CD4-positive, alpha-beta T cell treated with Interleukin-6 at 100 ng/mL for 8 hours (primary cell): ENCODE measurements at places on chromosomes 7 and 10.

DNA sequence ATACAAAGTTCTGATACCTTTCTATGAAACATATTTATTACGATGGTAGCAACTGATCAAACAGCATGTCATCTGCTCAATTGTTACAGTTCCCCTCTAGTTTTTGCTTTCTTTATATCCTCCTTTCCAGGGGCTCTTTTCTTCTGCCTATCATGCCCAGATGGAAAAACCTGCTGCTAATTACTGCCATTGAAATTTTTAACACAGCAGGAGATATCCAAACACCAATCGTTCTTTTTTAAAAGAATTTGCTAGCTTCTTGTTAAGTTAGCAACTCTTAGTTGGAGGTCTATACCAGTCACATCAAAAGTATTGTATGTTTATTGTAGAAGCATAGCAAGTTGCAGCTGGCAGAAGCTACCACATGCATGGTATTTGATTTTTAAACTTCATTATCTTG is 768.5 kb downstream of the NXPH1 start:
- no peak for DNase-seq

GRCh38 chr10:70038923-70039322 is 13.7 kb upstream of the MACROH2A2 start:
- DNase-seq, result no peak

DNA sequence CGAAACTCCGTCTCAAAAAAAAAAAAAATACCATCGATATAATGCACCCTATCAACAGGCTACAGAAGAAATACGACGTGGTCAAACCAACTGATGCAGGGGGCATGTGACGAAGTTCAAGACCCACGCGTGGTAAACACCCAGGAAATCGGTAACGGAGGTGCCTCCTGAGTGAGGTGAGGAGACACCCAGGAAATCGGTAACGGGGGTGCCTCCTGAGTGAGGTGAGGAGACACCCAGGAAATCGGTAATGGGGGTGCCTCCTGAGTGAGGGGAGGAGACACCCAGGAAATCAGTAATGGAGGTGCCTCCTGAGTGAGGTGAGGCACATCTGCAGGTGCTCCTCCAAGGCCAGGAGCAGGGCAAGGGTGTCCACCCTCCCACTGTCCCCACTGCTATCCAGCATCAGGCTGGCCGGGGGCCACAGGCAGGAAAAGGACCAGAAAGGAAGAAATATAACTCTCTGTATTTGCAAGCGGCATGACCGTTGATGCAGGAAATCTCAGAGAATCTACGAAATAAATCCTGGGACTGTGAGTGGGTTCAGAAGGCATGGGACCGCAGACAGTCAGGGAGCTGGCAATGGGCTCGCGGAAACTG is 10.7 kb upstream of the GPR146 start:
- DNase-seq, result peak; percentile 67

DNA sequence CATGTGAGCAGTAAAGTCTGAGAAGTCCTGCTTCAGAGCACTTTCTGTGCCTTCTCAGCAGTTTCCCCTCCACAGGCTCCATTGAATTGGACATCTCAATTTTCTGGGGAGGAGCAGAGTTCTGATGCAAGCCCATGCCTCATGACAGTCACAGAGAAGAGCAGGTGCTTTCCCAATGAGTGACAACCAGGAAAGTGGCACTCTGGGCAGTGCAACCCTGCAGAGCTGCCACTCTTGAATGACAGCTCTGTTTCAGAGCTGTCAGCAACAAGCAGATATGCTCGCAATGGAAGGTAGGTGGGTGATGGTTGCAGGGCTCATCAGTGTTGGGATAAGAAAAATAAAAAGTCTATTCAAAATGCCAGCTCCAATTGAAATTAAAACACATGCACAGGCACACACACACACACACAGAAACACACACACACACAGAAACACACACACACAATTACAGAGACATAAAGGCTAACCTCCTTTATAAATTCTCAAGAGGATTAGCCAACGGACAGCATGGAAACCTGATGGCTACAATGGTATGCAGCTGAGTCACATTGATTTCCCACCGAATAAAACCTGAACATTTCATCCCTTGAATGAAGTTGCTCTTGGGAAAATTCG is 50.5 kb downstream of the C10orf67 start:
- no peak for DNase-seq

DNA sequence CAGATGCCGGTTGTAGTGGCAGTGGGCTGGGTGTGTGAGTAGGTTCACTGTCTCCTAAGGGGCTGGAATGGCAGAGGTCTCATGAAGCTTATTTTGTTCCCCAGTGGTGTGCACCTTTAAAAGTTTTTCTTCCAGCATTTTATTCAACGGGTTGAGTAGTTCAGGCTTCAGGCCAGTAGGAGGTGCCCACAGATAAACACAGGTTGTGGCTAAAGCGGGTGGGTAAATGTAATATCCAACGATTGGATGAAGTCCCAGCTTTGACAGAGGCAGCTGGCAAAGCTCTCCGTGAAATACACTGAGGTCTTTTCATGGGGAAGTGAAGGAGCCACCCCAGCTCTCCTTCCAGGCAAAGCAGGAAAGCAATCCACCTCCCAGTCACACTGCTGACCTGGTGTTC is 339.8 kb upstream of the LRRTM3 start:
- DNase-seq, result no peak

DNA sequence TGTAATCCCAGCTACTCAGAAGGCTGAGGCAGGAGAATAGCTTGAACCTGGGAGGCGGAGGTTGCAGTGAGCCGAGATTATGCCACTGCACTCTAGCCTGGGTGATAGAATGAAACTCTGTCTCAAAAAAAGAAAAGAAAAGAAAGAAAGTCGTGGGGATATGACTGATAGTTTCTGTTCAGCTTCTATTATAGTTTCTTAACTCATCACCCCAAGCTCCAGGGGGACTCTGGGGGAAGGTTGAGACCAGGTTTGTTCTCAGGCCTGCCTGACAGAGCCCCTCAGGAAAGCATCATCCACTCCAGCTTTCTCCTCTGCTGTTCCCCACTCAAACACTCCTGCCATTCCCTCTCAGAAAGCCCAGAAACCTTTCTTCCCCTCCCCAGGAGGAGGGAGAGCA is 542.4 kb upstream of the GALNT17 start:
- no peak for DNase-seq

- DNase-seq, result no peak
Observed at GRCh38 chr10:132054564-132054963, 11.2 kb upstream of the JAKMIP3 start.

- no peak for DNase-seq
Observed at GRCh38 chr10:60414877-60415585, 25.4 kb upstream of the ANK3 start.

- DNase-seq, result no peak
Observed at GRCh38 chr7:20574784-20575720, 40.4 kb upstream of the ABCB5 start.
